ENCODE measurements at places on chromosomes 1 and 21. TPM values are rescaled to one million over a fixed set of nuclear protein-coding genes. Genes with fewer than 3 reads are reported as not detected.

Gene GBP6
- under 0.01 TPM for total RNA-seq

Gene PRAMEF12
- total RNA-seq: not detected

Gene NID1
- 96.4 TPM for total RNA-seq

Gene TIE1
- 6.3 TPM for total RNA-seq

Gene CADM3
- not detected for total RNA-seq

Gene KRTAP10-5
- total RNA-seq: not detected

Gene SEC16B
- total RNA-seq: 1.7 TPM

Gene ST6GALNAC5
- 2.5 TPM for total RNA-seq

Gene CLDN17
- not detected for total RNA-seq

Gene KAZN
- 3.4 TPM for total RNA-seq

Gene KCNJ9
- total RNA-seq: not detected

Gene RASAL2
- 27.9 TPM for total RNA-seq

Gene RIT1
- total RNA-seq: 39.5 TPM
